Activated CD4-positive, alpha-beta T cell treated with anti-CD3 and anti-CD28 coated beads, Interleukin-2, amount 10 ng/mL, durations not matched to agents 24 days and 14 days (primary cell): ENCODE measurements at places on chromosomes 4 and X. TPM values are rescaled to one million over a fixed set of nuclear protein-coding genes. Genes with fewer than 3 reads are reported as not detected.

GRCh38 chr4:113844369-113844768, 82.8 kb upstream of the CAMK2D start:
- H3K4me1 ChIP-seq: no peaks in the 10 kb centered on the region
- H3K4me3 ChIP-seq: no peak overlapping the region
- no peaks in the 10 kb centered on the region for H3K36me3 ChIP-seq
- DNase-seq: no peak

- H3K36me3 ChIP-seq: no peaks in the 10 kb centered on the region
- DNase-seq: no peak
- H3K4me3 ChIP-seq: no peak overlapping the region
- no peaks in the 10 kb centered on the region for H3K4me1 ChIP-seq
- no peak overlapping the region for H3K27ac ChIP-seq
Observed at GRCh38 chr4:151675411-151675971, 85.3 kb downstream of the GATB start.

DNA sequence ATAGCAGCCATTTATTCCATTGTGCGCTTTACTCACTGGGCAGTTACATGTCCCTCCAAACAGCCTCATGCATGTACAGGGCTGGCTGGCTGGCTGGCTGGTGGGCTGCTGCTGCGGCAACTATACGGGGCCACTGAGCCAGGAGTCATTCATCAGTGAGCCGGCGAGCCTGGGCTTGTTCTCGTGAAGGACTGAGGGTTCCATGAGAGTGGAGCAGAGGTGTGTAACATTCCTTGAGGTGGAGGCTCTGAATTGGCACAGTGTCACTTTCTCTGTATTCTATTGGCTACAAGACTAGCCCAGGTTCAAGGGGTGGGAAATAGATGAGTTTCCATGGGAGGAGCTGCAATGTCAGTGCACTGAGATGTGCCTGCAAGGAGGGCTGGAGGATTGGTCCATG, 89.1 kb downstream of the ARHGAP10 start:
- no peaks in the 10 kb centered on the region for H3K27me3 ChIP-seq
- no peak overlapping the region for H3K27ac ChIP-seq
- H3K4me1 ChIP-seq: peaks cover 4% of the 10 kb centered on the region
- peaks cover 3% of the 10 kb centered on the region for H3K36me3 ChIP-seq

DNA sequence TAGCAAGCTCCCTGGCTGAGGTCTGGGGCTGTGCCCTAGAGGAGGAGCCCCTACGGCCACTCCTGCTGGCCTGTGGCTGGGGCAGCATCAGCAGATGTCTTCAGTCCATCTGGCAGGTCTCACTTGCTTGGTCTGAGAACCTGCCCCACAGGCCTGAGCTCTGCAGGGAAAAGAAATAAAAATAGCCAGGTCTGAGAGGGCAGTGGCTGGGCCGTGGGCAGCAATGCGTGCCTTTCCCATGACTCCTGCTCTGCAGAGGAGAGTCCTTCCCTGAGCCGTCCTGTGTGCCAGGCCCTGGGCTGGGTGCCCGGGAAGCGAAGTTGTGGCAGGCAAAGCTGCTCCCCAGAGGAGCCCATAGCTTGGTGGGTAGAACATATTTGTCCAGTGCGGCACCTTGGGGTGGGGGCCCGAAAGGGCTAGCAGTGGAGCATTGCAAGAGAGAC, 11.3 kb upstream of the KIAA0232 start:
- H3K36me3 ChIP-seq: no peaks in the 10 kb centered on the region
- peaks cover 18% of the 10 kb centered on the region for H3K4me1 ChIP-seq
- peaks cover 8% of the 10 kb centered on the region for H3K27me3 ChIP-seq
- no peak overlapping the region for H3K4me3 ChIP-seq

The P2RY4 gene
- total RNA-seq: 0.21 and 0.24 TPM in 2 replicates

The PIR gene
- total RNA-seq: 3.1 and 4.2 TPM in 2 replicates
